ENCODE measurements at places on chromosomes 7 and 10. TPM values are rescaled to one million over a fixed set of nuclear protein-coding genes. Genes with fewer than 3 reads are reported as not detected.

RARRES2 gene
- not detected for polyA plus RNA-seq

EVX1 gene
- polyA plus RNA-seq, result not detected

PGAM1 gene
- polyA plus RNA-seq, result 253 TPM

EPHB6 gene
- polyA plus RNA-seq, result 30.4 TPM

WDR86 gene
- 0.15 TPM for polyA plus RNA-seq

PHKG1 gene
- 0.71 TPM for polyA plus RNA-seq

TRIL gene
- not detected for polyA plus RNA-seq

SUGCT gene
- 1.8 TPM for polyA plus RNA-seq

RBP3 gene
- not detected for polyA plus RNA-seq

MCU gene
- polyA plus RNA-seq, result 9.8 TPM

ITGB8 gene
- polyA plus RNA-seq, result not detected

NET1 gene
- 14.9 TPM for polyA plus RNA-seq

TUBAL3 gene
- 0.31 TPM for polyA plus RNA-seq

NODAL gene
- polyA plus RNA-seq, result 0.17 TPM
